ENCODE measurements at places on chromosomes 2 and 18.

- DNase-seq = no peak
These were observed 69.2 kb downstream of the PRELID3A start for GRCh38 chr18:12476955-12477354.

DNA sequence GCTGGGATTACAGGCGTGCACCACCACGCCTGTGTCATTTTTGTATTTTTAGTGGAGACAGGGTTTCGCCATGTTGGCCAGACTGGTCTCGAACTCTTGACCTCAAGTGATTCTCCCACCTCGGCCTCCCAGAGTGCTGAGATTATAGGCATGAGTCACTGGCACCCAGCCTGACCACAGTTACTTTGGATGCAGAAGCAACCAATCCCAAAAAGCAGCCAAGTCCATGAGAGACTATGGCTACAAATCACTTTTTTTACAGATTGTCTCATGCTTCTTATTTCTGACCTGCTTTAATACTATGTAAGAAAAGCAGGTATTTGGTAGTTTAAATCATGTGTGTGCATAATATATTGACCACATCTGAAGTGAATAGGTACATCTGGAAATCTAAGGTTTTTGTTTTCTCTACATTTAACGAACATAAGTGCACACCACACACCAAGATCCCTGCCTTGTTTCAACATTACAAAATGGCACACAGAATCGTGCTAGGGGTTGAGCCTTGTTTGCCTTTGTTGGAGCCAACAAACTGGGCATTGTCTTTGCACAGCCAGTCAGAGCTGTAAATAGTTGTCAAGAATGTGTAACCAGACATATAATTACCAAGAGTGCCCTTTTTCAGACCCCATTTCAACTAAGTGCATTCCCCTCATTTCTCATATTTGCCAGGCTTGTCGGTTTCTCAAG, 18.3 kb upstream of the MAP4K4 start:
- no peak for DNase-seq

GRCh38 chr2:172425336-172425735, 2.0 kb upstream of the ITGA6 start:
- DNase-seq = no peak

DNA sequence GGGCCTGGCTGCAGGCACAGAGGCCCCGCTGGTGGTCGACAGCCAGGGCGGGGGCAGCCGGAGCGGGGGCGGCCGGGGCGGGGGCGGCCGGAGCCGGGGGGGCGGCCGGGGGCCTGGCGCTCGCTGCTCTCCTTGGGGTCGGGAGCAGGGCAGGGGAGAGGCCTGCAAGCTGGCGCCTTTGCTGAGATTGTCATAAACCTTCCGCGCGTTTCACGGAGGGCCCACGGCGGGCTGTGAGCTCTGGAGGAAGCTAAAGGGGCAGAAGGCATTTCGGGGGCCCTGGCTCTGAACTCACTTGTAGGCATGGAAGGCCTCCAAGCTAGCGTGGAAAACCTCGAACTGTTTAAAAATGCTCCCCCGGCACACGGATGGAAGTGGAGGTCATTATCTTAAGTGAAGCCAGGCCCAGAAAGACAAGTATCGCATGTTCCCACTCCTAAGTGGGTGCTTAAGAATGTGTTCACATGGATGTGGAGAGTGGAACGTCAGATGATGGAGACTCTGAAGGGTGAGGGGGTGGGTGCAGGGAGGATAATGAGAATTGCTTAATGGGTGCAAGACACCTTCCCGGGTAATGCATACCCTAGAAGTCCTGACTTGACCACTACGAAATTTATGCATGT, 629 bp downstream of the PRELID3A start:
- no peak for DNase-seq

DNA sequence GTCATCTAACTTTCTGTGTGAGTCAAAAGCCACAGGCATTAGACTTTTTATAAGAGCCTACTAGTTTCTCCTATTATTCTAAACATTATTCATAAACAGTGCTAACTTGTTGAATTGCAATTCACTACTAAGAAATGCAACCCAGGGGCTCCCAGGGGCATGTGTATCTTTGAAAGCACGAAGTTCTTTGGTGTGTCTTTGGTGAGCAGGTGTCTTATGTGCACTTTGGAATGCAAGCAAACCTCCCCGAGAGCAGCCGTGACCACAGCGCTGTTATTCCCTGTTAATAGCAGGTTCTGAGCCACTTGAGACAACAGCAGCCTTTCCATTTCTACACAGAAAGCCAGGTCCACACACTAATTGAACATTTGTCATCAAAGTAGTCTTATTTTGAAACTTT, 123.5 kb downstream of the PRKRA start:
- no peak for DNase-seq

DNA sequence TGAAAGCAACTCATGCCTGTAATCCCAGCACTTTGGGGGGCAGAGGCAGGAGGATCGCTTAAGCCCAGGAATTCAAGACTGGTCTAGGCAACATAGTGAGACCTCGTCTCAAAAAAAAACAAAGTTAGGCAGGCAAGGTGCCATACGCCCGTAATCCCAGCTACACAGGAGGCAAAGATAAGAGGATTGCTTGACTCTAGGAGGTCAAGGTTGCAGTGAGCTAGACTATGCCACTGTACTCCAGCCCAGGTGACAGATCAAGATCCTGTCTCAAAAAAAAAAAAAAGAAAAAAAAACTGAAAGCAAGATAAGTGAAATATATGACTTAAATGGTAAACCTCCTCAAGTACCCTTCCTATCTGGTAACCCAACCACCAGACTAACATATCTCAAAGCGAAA, 59.8 kb downstream of the USP34 start:
- no peak for DNase-seq

DNA sequence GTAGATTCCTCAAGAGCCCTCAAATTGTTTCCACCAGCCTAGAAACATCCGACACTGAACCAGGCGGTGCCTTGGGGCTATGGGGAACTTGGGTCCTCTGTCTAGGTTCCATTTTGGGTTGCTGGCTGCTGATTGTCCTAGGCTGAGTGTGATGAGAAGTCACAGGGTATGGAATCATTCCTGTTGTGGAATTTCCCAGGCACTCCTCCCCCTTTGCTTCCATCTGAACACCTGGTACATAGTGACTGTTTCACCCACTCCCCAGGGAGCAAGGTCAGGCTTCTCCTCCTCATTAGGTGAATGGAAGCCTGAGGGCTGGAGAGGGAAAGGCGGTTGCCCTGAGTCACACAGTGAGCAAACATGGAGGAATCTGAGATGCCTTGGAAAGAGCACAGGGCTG, 4.5 kb downstream of the KIF3C start:
- DNase-seq = no peak

- DNase-seq = no peak
These were observed 749.9 kb upstream of the HS6ST1 start for GRCh38 chr2:129068543-129068942.

DNA sequence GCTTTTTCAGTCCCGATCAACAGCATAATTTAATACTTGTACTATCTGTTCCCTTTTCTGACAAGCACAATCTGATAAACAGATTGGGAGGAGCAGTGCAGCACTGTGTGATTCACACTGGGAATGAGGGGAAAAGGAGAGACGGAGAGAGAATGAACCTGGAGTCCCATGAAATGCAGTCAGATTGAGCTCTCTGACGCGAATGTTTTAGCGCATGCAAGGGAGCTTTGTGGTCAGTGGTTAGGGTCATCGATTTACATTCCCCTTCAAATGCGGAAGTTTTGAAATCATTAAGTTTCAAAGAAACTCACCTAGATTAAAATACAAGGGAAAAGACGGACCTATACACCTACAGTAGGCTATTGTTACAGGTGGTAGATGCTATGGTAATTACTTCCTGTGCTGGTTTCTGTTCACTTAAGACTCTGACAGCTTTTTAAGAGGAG, 99.6 kb downstream of the KCTD1 start:
- DNase-seq = no peak

DNA sequence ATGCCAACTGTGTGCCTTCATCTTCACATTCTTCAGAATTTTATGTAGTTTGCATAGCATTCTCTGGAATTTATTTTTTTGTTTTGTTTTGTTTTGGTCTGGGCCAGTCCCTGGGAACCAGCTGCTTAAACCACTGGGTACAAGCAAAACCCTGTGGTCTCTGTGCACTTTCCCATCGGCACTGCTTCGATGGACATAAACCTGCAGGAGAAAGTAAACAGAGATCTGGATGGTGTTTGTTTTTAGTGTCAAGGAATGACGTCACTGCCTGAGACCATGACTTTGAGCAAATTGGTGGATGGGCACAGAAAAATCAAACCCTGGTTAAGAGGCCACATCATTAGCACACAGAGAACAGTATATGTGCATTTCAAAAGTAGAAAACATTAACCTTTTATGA, 64.7 kb upstream of the RASGRP3 start:
- no peak for DNase-seq

GRCh38 chr2:63818271-63818670, 23.4 kb upstream of the UGP2 start:
- no peak for DNase-seq

GRCh38 chr2:102425441-102426132, 2.6 kb downstream of the IL18RAP start:
- DNase-seq = no peak

- DNase-seq = no peak
These were observed 3.2 kb downstream of the KIF1A start for GRCh38 chr2:240816584-240817495.

DNA sequence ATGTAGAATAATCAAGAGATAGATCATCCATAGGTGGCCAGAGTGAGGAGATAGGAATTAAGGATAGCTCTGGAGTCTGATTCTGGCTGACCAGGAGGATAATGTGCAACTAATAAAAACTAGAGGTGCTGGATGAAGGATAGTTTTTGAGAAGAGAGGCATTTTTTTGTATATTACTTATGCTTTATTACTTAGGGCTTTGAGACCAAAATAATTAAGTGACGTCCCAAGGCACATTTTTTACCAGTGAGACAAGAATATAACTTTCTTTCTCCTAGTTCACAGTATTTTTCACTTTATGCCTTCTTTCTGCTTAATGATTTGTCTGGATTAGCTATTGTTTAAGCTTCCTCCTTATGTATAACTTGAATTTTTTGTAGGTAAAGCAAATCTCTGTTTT, 756.6 kb downstream of the TSN start:
- DNase-seq = no peak

- DNase-seq = no peak
These were observed 62.1 kb upstream of the SMIM21 start for GRCh38 chr18:75489493-75490190.

- DNase-seq = peak; percentile 67
These were observed 61.4 kb upstream of the KIF5C start for GRCh38 chr2:148813603-148814065.

DNA sequence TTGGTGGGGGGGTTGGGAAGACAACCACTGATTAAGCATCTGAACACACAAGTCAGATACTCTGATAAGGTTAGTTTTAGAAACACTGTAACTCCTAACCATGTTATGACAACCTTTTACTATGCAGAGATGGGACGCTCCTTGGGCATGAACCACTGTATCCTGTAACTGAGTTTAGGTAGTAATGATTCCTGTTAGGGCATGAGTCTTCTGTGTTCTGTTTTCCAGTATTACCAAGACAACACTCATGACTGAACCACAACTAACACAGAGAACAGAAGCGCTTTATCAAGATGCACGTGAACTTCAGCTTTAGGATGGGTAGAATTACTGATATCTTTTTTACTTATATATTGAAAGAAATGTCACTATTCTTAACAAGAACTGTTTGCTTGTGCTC, 14.1 kb upstream of the CREB1 start:
- no peak for DNase-seq

- DNase-seq = no peak
These were observed 363.1 kb downstream of the NBAS start for GRCh38 chr2:15198051-15198450.

GRCh38 chr2:240648650-240649275, 23.5 kb downstream of the GPR35 start:
- no peak for DNase-seq

GRCh38 chr18:50786864-50787263, 33.0 kb downstream of the MRO start:
- DNase-seq = no peak

- DNase-seq = no peak
These were observed 56.7 kb downstream of the SDC1 start for GRCh38 chr2:20168048-20168726.

DNA sequence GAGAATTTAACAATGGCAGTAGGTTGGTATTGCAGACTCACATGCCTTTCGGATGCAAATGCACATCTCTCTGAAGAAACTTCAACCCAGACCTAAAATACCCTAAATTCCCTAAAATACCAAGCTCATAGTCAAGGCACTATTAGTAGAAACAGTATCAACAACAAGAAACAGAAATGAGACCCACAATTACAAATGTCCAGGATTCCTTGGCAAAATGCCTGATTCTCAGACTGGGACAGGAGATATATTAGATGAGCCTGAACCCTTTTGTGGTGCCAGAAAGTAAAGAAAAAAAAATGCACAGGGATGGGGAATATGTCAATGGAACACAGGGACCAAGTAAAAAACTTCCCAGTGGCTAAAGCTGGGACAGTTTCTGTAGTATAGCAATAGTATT, 77.2 kb downstream of the NAT8 start:
- DNase-seq = no peak

- no peak for DNase-seq
These were observed 64.8 kb downstream of the NCAPH start for GRCh38 chr2:96400049-96401000.

- peak; percentile 28 for DNase-seq
These were observed 242.6 kb downstream of the PHLPP1 start for GRCh38 chr18:62957885-62958472.

- no peak for DNase-seq
These were observed 178.8 kb downstream of the ANAPC1 start for GRCh38 chr2:111705239-111705638.

- no peak for DNase-seq
These were observed 19.0 kb upstream of the SIX2 start for GRCh38 chr2:45028276-45028675.

GRCh38 chr2:229412686-229413085, 141.6 kb upstream of the PID1 start:
- no peak for DNase-seq

DNA sequence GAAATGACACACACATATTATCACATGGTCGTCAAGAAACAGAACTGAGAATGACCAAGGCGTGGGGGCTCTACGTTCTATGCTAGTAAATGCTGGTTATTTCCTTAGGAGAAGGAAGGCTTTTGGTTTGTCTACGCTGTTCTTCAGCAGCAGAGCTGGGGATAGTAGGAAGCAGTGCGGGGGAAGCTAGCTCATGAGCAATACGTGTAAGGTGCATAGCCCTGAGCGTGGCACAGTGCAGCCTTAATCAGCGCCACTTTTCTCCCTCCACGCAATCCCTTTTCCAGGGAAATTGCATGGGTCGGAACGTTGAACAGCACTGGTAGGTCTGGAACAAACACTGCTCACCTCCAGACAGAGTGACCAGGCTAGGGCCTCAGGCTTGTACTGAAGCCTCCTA, 199.6 kb upstream of the FBXO11 start:
- no peak for DNase-seq

- DNase-seq = peak; percentile 91
These were observed 15.9 kb downstream of the CDKL4 start for GRCh38 chr2:39227628-39228412.

DNA sequence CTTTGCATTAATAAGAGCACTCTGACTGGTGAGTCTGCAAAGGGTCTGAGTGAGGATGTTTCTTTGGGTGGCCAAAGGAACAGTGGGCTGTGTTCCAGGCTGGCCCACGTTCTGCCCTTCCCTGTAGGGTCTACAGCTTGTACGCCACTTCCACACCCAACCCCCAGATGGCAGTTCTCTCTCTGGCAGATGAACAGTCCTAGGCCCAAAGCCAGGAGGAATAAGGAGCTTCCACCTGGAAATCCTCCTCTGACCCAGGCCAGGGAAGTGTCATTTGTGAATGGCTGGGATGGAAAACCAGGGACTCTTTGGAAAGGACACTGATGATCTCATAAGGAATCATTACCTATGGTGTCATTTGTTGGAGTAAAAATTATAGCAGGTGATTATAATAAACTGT, 6.6 kb downstream of the OTOF start:
- DNase-seq = no peak
